Caco-2 (cell line): ENCODE measurements at places on chromosomes 7 and 10.
A peak's percentile ranks its signal among the peaks of the same experiment; 100 is the strongest.

DNA sequence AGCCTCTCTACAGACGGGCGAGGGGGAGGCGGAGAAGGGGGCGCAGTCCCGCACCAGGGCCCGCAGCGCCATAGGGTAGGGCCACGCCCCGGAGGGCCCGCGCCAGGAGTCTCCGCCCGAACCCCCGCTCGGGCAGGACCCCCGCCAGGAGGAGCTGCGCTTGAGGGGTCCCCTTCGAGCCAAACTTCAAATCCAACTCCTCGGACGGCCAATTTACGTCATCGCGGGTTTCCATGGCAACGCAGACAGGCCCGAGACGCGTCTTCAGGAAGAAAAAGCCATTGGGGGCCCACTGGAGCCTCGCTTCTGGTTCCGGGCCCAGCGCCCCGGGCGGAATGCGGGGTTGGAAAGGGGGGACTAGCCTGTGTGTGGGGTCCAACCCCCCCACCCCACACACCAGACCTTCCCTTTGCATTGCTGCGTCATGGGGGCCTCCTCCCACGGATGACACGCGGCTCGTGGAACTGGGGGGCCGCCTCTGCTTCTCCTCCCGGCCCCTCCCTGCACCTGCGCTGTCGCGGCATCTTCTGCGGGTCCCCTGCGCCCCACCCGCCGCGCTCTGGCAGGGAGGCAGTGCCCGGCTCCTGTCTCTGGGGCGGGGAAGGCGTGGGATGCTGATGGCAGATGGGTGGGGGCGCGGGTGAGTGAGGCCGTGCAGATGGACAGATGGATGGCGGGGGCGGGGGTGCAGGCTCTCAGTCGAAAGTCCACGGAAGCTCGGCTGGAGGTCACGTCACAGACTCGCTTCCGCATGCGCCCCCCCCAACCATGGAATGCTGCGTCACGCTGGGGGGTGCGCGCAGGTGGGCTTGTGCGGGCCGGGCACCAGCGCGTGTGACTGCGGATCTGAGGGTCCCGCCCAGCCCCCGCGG is 1.2 kb downstream of the CALY start:
- no peak for DNase-seq

- no peak for DNase-seq
Observed at GRCh38 chr10:24351961-24352360, 143.0 kb downstream of the KIAA1217 start.

GRCh38 chr7:50724526-50725520 is 57.9 kb downstream of the GRB10 start:
- no peak for DNase-seq

GRCh38 chr7:4818000-4818794 is 42.8 kb downstream of the AP5Z1 start:
- no peak for DNase-seq

GRCh38 chr7:98287486-98287959 is 6.0 kb downstream of the BRI3 start:
- DNase-seq, result peak; percentile 77

- DNase-seq, result no peak
Observed at GRCh38 chr7:83648464-83649241, at the start of gene SEMA3E. Gene SEMA3E, minus strand, starts transcription at chr7:83649139.

- no peak for DNase-seq
Observed at GRCh38 chr7:27239387-27240014, 3.1 kb upstream of the EVX1 start.

GRCh38 chr10:71921324-71922027 is 42.7 kb upstream of the CHST3 start:
- no peak for DNase-seq

DNA sequence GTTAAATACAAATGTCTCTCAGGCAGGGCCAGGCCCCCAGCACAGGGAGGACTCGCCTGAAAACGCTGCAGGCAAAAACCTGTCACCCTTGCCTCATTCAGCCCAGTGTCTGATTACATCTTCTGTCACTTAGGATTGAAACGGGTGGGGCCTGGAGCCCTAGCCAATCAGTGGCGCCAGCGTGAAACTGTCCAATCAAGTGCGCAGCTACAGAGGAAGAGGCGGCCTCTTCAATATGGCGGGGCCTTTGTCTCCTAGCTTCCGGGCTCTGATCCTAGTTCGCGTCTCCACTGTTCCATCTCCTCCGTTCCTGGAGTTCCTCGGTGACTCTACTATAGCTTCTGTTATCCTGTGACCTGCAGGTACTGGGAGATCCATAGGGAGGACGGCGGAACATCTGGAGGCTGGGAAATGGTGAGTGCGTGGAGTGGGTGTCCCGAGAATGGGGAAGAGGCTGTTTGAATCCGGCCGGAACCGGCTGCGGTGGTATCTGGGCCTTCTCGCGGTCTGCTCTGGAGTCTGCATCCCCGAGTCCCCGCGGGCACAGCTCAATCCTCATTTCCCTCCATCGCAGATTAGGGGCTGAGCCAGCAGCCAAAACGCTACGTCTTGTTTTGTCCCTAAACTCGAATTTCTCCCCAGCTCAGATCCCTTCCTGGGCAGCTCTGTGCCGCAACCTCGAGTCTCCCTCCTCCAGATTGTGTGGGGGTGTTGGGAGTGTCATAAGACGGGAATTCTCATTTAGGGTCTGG is at the start of gene ZNF736:
Gene ZNF736 (plus strand): TSS at position 222 of the 752 bp plus-strand sequence. CDS start 190 bp downstream, at position 412.
- peak; percentile 81 for DNase-seq

DNA sequence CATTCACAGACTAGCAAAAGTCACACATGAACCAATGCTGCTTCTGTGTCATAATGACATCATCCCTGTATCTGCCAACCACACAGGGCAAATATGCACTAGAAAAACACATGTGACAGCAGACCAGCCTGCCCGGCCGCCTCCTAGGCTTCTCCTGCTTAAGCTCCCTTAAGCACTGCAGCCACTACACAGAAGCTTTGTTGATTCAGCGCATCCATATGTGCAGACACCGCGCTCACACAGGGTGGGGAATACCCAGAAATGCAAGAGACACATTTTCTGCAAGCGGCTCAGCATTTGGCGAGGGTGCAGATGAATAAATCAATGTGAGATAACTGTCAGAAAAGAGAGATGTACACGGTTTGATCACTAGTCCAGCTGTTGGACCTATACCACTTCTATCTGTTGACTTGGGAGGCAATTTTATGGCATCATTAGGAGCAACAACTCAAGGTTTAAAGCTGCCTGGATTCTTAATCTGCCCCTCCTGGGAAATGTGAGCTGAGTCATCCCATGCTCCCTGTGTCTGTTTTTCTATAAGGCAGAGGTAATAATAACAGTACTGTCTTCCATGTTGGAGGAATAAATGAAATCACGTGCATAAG is 33.4 kb downstream of the CPXM2 start:
- DNase-seq, result no peak

DNA sequence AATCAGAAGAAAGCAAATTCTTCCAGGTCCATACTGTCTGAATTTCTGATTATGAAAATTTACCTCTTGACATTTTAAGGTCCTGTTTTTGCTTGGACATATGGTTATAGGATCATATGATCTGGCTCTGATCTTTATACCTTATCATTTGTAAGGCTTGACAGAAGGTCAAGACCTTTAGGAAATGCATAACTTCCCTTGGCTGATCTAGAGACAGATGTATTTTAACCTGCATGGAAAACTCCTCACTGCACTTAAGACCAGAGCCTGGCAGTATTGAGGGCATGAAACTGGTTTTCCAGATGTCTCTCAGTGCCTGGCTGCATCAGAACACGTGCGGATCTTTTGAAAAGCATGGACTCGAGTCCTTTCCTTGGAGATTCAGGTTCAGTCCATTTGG is 55.9 kb downstream of the TRRAP start:
- no peak for DNase-seq

DNA sequence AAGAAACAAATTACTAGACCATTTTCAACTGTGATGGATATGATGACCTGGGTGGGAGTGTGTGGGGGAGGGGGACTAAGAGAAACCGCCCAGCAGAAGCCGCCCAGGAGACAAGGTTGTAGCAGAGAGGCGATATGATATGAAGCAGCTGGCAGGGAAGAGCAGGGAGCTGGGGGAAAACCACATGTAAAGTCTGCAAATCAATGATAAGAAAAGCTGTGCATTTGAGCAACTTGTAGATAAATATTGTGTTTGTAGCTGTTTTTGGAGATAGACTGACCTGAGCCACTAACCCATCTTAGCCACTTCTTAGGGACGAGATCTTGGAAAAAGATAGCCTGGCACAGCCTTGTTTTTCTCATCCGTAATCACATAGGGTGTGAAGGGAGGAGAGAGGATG is 252.6 kb downstream of the SEC23IP start:
- no peak for DNase-seq

- no peak for DNase-seq
Observed at GRCh38 chr7:55574051-55574717, 1.9 kb upstream of the VOPP1 start.

GRCh38 chr7:142960955-142961512 is 1.1 kb downstream of the KEL start:
- peak; percentile 35 for DNase-seq

DNA sequence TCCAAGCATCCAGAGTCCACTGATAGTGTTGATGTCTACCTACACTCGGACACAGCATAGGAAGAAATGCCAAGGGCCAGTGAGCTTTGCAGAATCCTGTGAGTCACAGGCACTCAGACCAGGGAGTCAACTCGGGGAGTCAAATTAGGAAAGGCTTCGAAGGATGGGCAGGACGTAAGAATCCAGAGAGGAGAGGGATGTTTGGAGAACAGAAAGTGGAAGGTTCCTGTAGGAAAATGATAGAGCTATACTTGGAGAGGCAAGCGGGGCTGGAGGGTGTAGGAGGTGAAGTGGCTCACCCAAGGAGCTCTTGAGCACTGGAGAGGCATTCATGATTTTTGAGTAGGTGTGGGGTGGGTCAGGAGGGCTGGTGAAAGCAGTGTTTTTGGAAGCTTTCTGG is 3.0 kb downstream of the ZYX start:
- no peak for DNase-seq

GRCh38 chr7:66583490-66584110 is 45.1 kb upstream of the KCTD7 start:
- DNase-seq, result no peak
